Left renal pelvis (tissue), 4 donors: ENCODE measurements at places on chromosomes 13 and 19. TPM values are rescaled to one million over a fixed set of nuclear protein-coding genes. Genes with fewer than 3 reads are reported as not detected.

DNA sequence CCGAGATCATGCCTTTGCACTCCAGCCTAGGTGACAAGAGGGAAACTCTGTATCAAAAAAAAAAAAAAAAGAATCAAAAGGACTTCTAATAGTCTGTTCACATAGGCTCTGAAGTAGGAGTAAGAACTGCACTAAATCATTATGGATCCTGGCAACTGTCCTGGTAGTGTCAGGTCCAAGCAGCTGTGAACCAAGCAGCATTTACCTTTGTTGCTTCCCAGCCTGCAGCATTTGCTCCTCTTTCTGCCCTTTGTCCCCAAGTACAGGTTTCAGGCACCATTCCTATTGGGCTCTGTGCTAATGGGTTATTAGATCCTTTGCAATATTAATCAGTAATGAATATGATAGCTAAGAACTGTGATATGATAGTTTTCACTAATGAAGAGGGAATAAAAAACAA lies 77.4 kb upstream of the NBEA start:
- DNase-seq = no peak

DNA sequence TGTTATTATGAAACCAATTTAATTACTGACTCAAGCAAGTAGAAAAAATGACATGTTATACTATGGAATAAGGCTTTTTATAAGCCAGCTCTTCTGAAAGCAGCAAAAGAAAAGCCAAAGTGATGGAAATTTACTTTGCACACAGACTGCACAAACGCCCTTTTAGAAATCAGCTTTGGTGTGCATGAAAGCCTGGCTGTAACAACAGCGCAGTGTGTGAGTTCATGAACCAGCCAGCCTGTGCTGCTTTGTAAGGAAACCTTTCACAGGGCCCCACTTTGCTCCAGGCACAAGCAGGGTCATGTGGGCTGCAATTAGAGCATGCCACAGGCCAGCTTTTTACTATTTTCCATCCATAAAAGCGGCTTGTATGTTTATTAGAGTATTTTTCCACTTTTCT lies 13.6 kb upstream of the IFT88 start:
- no peak for DNase-seq

GRCh38 chr13:52377898-52378297 lies 28.1 kb downstream of the THSD1 start:
- no peak for DNase-seq

DNA sequence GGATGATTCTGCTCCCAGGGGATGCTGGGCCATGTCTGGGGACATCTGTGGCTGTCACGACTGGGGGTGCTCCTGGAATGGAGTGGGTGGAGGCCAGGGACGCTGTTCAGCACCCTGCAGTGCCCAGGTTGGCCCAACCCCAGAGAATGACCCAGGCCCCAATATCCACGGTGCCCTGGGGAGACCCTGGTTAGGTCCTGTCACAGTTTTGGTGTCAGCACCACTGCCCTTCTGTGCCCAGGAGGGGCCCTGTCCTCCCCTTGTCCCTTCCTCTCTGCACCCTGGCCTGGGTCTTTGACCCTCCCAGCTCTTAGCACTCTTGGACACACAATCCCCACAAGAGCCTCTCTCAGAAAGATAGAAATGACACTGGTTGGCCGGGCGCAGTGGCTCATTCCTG lies 85.3 kb downstream of the GADD45B start:
- no peak for DNase-seq

- no peak for DNase-seq
Observed at GRCh38 chr19:48963371-48964204, 1.5 kb upstream of the FTL start.

GRCh38 chr19:29121684-29122083 lies 91.3 kb downstream of the UQCRFS1 start:
- DNase-seq = no peak

- no peak for DNase-seq
Observed at GRCh38 chr19:1238369-1239303, 831 bp upstream of the CBARP start.

GRCh38 chr19:37950471-37951175 lies 43.6 kb downstream of the SIPA1L3 start:
- DNase-seq = no peak

- DNase-seq = no peak
Observed at GRCh38 chr13:110457361-110457760, 104.2 kb downstream of the RAB20 start.

GRCh38 chr19:18967358-18968146 lies 26.5 kb upstream of the HOMER3 start:
- DNase-seq = peak; percentile 60

DNA sequence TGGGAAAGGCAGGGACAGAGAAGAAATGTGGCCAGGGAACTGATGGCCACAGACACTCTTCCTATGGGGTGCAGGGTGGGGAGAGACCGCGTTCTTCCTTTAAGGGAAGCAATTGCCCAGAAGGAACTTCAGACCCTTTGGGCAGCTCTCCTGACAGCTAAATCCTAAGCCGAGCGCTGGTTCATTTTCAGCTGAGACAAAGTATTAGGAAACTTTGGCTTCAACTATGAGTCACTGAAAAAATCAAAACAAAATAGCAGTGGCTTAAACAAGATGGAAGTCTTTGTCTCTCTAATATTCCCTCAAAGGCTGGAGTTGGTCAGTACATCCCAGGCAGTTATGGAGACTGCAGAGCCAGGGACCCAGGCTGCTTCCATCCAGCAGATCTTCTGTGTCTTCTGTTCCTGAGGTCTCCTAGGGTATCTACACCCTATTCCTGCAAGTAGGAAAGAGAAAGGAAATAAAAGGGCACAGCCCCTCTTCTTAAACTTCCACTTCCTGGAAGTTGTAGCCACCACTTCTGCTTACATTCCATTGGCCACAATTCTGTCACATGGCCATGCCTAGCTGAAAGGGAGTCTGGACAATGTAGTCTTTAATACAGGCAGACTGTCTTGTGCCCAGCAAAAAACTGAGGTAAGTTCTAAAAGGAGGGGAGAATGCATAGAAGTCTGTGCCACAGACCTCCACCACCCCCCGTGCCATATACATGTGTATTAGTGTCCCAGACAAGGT lies 163.5 kb downstream of the KATNAL1 start:
- no peak for DNase-seq

SLC25A41 gene
- 0.46 TPM for polyA plus RNA-seq

IZUMO4 gene
- 11.0 TPM for polyA plus RNA-seq

TRAPPC2B gene
- 14.8 TPM for polyA plus RNA-seq

SULT2B1 gene
- 0.10 TPM for polyA plus RNA-seq

TMC4 gene
- 50.3 TPM for polyA plus RNA-seq

RYR1 gene
- 4.4 TPM for polyA plus RNA-seq

RPS15 gene
- 629 TPM for polyA plus RNA-seq

ZNF285 gene
- 11.4 TPM for polyA plus RNA-seq
